Peyer's patch (tissue), 4 donors: ENCODE measurements at places on chromosomes 2 and 18. TPM values are rescaled to one million over a fixed set of nuclear protein-coding genes. Genes with fewer than 3 reads are reported as not detected.

Gene ATL2
- total RNA-seq = 104 TPM

Gene PAX8
- total RNA-seq = 22.1 TPM

Gene SPP2
- total RNA-seq = not detected

Gene BBS5
- total RNA-seq = 3.9 TPM

Gene TMEM198
- total RNA-seq = 17.6 TPM

DNA sequence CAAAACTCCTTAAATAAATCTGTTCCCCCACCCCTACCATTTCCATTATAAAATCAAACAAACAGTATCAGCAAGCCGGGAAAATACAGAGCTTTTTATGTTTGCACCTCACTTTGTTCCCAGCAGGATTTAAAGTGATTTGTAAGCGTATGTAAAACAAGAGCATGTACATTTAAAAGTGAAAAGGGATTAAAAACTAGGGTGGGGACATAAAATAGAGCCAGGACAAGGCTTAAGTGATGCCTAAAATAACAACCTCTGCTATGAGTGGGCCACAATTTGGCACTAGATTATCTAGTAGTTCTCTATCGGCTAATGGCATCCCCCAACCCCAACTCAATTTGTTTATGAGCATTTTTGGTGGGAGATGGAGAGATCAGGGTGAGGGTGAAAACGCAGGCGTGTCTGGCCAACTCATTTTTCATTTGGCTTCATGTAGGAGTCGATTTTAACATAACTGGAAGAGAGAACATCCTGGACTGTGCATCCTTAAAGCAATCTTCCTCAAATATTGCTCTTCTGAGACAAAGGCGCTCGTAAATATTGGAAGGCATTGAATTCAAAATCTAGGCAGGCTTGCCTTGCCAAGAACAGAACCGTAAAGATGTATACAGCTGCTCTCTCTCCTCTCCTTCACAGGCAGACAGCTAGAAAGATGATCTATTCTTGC, 34.5 kb upstream of the TSPYL6 start:
- no peak for DNase-seq

DNA sequence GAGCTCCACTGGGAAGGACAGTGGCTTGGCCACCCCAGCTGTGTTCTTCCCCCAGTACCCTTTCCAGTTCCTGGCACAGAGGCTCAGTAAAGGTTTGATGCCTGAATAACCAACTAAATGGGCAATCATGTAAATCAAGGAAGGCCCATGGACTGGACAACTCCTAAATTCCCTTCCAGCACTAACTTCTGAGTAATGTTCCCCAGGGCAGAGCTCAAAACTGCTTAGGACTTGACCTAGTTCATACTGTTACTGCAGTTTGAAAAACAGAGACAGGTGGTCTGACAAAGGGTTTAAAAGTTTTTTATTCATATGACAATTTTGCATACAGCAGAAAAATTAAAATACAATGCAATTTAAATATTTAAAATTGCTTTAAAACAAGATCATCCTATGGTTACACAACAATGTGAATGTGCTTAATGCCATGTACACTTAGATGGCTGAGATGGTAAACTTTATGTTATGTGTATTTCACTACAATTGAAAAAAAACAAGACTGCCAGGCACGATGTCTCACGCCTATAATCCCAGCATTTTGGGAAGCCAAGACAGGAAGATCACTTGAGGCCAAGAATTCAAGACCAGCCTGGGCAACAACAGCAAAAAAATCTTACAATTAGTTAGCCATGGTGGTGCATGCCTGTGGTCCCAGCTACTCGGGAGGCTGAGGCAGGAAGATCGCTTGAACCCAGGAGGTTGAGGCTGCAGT, 26.2 kb downstream of the PCBP1 start:
- DNase-seq = no peak

DNA sequence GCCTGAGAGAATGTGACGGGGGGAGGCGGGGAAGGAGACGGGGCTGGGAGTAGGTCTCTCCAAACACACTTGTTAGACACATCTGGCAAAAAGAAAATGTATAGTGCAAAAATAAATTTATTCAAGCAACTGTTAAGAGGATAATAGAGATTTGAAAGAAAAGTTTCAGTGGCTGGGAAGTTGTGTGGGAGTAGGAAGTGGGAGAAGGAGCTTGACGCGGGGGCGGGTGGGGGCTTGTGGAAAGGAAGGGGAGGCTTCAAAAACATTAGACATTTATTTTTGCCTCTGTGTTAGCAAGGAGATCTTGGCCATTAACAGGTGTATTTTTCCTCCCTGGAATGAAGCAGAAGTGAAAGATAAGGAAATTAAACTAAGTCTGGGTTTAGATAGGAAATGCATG, 90.3 kb downstream of the KLF7 start:
- DNase-seq = no peak

DNA sequence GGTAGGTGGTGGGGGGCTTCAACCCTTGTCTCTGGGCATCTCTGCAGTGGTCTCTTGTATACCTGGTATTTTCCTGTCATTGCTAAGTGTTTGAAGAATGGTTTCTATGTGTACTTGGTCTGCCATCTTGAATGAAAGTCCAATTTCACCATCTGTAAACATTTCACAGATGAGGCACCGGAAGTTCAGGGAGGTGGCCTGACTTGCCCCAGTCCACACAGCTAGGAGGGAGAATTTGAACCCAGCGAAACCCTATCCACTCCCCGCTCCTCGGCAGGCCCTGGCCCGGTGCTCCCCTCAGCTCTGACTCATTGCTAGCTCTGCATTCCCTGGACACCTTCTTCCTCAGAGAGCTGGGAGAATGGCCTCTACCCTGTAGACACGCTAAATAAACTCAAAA, 30.5 kb downstream of the ZAP70 start:
- DNase-seq = no peak

GRCh38 chr2:23124214-23124750, 260.7 kb upstream of the KLHL29 start:
- DNase-seq = no peak

DNA sequence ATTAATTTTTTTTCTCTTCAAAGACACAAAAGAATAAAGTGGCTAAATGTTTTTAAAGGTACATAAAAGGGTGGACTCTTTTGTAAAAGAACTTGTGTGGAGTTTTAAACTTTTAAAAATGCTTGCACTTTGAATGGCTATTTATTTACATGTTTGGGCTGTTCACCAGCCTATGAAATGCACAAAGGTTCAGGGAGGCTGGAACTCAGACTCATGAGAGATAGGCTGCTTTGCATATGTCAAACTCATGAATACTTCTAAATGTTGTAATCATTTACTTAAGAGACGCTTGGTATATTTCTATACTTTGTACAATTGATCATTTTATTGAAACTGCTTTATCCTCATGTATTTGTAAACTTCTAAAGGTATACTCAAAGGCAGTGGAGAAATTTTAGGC, 79.9 kb downstream of the ZEB2 start:
- no peak for DNase-seq

- DNase-seq = no peak
These were observed 1183.2 kb upstream of the ACVR2A start for GRCh38 chr2:146661473-146662096.

DNA sequence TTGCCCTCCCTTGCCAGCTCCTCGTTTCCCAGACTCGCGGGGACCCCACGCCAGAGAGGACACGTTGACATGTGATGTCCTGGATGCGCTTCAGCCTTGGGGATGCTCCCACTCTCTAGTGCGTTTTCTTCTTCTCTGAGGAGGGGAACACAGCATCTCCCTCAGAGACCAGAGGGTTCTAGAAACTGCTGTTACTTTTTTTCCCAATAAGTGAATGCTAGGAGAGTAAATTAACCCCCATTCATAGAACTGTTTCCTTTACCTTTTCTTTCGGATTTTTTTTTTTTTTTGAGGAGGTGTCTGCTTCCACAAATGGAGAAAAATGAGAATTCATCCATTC, 370 bp upstream of the EFEMP1 start:
- no peak for DNase-seq

GRCh38 chr2:82511894-82512293, 1947.2 kb downstream of the SUCLG1 start:
- no peak for DNase-seq

- DNase-seq = no peak
These were observed 119.2 kb downstream of the MAPK4 start for GRCh38 chr18:50679056-50679455.

- DNase-seq = no peak
These were observed 1587.5 kb upstream of the PIK3C3 start for GRCh38 chr18:40367576-40367975.

DNA sequence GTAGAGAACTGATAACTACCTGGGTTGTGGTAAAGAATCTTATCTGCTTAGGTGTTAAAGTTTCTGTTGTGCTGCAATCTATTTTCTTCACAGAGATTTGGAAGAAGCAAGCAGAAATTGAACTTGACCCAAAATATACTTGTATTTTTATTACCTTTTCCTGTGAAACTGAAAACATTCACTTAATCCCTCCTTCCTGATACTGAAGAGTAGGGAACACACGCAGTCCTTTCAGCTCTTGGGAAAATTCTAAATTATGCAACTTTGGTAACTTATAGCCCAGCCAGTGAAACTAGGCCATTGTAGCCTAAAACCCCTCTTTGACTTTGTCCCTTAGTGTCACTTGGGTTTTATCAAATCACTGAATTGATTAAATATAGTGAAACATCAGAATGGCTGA, 128.4 kb upstream of the MEIS1 start:
- DNase-seq = no peak

GRCh38 chr2:201008296-201008829, 44.9 kb upstream of the ORC2 start:
- DNase-seq = no peak

DNA sequence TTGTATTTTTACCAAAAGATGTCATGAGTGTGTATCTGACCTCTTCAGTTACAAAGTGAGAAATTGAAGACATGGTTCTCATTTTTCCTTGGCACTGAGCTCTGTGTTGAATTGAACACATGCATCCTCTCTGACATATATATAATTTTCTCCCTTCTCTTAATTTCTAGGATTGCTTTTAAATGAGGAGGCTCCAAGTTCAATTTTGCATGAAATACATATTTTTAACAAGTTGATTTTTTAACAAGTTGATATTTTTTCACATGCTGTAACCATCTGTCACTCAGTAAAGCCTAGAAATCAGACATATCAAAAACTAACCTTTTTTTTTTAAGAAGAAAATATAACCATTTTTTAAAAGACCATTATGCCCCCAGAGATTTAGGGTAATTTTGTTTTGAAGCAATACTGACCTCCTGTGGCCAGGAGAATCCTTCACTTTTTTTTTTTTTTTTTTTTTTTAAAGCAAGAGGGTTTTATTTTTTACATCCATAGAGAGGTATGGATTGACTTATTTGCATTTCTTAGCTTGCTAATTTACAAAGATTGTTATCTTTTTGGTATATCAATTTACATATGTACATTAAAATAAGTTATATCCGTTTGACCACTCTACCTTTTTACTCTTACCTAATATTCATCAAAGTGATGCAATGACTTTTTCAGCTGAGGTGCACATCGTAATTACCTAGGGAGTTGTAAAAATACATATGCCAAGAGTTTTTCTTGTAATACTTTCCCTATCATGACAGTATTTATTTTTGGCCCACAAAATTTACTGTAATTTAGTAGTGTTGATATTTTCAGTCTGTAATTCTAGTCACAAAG, 161.8 kb downstream of the SOCS6 start:
- DNase-seq = no peak

GRCh38 chr18:46622999-46623398, 34.0 kb downstream of the LOXHD1 start:
- no peak for DNase-seq

- DNase-seq = no peak
These were observed 104.0 kb upstream of the PARD3B start for GRCh38 chr2:204441316-204441715.

- no peak for DNase-seq
These were observed 119.1 kb downstream of the LRATD1 start for GRCh38 chr2:14751581-14751980.
